Activated CD4-positive, alpha-beta memory T cell treated with anti-CD3 and anti-CD28 coated beads, Interleukin-2, amount 10 ng/mL, durations not matched to agents 7 days and 5 days (primary cell): ENCODE measurements at places on chromosomes 4 and X. TPM values are rescaled to one million over a fixed set of nuclear protein-coding genes. Genes with fewer than 3 reads are reported as not detected.

DNA sequence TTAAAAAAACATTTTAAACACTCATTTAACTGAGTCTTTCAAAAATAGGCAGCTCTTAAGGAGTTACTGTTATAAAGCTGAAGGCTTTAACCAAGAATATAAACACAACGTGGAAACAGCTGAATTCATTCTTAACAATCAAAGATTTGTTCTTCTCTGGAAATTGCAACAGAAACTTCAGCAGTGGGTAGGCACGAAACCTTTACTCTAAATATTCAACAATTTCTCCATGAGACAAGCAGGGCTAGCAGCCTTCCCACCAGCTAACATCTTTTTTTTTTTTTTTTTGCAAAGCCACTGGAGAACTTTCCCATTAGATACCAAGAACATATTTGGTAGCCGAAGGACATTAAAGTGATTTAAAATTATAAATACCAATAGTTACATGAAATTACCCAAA lies 78.2 kb upstream of the PRSS48 start:
- H3K36me3 ChIP-seq: no peaks in the 10 kb centered on the region
- no peak overlapping the region for H3K27ac ChIP-seq

GRCh38 chrX:23799469-23800065 lies 16.6 kb downstream of the SAT1 start:
- no peak overlapping the region for H3K27ac ChIP-seq
- no peak for DNase-seq
- no peaks in the 10 kb centered on the region for H3K27me3 ChIP-seq
- no peaks in the 10 kb centered on the region for H3K36me3 ChIP-seq
- no peak overlapping the region for H3K4me3 ChIP-seq

Gene TTC29
- not detected for total RNA-seq

DNA sequence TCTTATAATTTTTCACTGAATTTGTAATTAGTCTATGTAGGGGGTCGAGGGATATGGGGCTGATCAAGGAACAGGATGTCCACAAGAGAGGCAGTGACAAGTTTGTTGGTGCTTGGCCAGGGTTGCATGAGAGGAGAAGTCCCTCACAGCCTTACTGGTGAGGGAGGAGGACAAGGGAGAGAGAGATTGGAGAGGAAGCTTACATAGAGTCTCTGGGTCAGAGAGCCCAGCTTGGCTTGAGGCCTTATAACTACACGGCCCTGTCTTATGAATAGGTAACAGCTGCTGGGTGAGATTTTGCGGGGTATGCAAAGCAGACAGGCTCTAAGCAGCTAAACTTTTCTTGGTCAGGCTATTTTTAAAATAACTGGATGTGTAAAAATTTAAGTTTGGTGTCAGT lies 37.9 kb upstream of the OTUD4 start:
- no peak for DNase-seq
- H3K4me1 ChIP-seq: no peaks in the 10 kb centered on the region
- H3K36me3 ChIP-seq: no peaks in the 10 kb centered on the region
- H3K27ac ChIP-seq: no peak overlapping the region
- no peak overlapping the region for H3K4me3 ChIP-seq

Gene GASK1B
- not detected for total RNA-seq
